Activated T-helper 1 cell treated with anti-CD3 and anti-CD28 coated beads, Interleukin-12 subunit alpha, Interleukin-12 subunit beta, Interleukin-2, Interleukin-4 antibody, amounts not matched to agents 30 ng/mL and 10 ng/mL and 1 ng/mL, durations not matched to agents 14 hours and 24 hours and 36 hours (primary cell): ENCODE measurements at places on chromosomes 13 and 19.

DNA sequence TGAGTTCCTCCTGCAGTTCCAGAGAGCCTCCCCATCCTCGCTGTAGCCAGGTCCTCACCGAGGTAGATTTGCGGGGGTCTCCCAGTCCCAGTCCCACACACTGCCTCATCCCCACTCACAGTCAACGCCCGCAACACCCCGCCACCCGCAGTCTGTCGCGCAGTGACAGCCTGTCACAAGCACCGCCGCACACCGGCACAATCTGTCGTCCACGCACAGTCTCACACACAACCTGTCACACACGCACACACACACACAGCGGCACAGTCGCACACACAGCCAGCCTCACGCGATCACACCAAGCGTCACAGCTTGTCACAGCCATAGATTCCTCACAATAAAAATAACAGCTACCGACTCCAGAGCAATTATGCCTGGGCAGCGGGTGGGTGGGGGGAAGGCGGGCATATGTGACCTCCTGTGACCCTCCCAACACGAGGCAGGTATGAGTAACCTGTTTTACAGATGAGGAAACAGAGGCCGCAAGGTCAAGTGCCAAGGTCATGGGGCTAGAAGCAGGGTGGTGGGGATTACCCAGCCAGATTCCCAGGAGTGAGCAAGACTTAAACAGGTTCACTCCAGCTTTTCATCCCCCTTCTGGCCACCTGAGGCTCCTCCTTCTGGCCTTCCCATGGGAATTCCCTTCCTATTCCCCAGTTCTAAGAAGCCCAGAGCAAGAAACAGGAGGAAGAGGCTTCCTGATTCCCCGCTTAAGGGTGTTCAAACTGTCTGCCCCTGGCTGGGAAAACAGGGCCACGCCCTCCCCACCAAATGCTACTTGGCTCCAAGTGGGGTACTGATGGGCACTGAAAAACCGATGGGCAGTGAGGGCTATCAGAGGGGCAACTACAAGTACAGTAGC, 13.9 kb downstream of the NFIX start:
- H3K4me3 ChIP-seq, result no peak overlapping the region
- H3K4me1 ChIP-seq, result peaks cover 18% of the 10 kb centered on the region
- DNase-seq, result no peak
- no peak overlapping the region for H3K27ac ChIP-seq

DNA sequence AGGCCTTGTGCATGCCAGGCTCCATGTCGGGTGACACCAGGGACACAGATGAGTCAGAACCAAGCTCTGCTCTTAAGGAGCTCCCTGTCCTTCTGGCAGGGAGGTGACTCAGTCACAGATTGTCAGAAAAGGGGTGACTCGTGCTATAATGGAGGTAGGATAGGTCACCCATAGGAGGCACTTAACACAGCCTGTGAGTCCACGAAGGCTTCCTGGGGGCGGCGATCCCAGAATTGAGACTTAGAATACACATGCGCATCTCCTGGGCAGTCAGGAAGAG, 19.6 kb downstream of the FUZ start:
- H3K4me1 ChIP-seq, result peaks cover 5% of the 10 kb centered on the region
- no peak for DNase-seq
- H3K27me3 ChIP-seq, result no peaks in the 10 kb centered on the region
- no peak overlapping the region for H3K4me3 ChIP-seq
- H3K27ac ChIP-seq, result peak overlapping the region; percentile 61

DNA sequence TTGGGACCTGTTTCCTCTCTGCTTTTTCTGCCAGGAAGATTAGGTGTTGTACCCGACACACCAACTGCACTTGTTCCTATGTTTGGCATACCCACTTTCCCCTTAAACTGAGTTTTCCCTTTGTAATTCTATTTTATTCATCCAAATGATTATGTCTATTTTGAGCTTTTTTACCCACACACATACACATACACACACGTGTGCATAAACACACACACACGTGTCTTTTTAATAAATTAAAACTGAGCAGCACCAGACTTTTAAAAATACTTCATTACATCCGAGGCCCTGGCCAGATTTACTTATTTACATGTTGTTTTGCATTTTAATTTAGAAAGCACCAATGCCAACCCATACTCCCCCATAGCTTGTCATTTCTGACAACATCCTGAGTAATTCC, 350.0 kb downstream of the DNAJC15 start:
- DNase-seq, result no peak
- H3K36me3 ChIP-seq, result no peaks in the 10 kb centered on the region
- peaks cover 20% of the 10 kb centered on the region for H3K27me3 ChIP-seq
- H3K4me1 ChIP-seq, result peaks cover 24% of the 10 kb centered on the region
- no peak overlapping the region for H3K27ac ChIP-seq
- H3K4me3 ChIP-seq, result no peak overlapping the region

DNA sequence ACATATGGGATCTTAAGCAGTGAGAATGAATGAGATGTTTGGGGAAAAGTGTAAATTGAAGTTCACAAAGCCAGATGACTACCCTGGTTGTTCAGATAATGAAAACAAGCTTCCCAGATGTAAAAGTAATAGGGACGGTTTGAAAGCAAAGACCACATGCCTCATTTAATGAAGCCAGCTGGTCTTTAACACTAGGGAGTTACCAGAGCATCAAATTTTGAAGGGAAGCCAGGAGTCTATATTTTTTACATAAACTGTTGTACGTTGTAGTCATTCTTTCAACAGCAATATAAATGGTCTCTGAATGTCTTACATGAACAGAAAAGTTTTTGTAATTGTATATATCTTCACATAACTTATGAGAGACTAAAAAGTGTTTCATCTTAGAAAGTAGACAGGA, 2604.5 kb upstream of the PCDH20 start:
- H3K4me1 ChIP-seq, result no peaks in the 10 kb centered on the region
- no peaks in the 10 kb centered on the region for H3K36me3 ChIP-seq
- H3K27me3 ChIP-seq, result no peaks in the 10 kb centered on the region
- H3K4me3 ChIP-seq, result no peak overlapping the region
- DNase-seq, result no peak

DNA sequence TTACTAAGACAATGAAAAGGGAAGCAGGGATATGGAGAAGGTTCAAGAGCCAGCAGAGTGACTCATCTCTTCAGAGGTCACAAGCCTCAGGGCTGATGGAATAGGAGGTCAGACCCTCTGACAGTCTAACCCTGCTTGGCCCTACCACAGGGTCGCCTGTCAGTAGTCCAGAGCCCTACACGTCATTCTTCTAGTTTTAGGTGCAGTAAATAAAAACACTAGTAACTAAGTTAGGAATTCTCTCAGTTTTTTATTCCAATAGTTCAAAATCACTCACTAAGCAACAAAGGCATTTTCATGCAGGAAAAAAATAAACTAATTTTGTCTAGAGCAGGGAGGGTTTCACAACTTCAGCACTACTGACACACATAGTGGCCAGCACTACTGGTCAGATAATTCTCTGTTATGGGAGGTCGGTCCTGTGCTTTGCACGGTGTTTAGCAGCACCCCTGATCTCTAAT, 27.2 kb downstream of the FOXO1 start:
- no peak overlapping the region for H3K4me3 ChIP-seq
- no peak overlapping the region for H3K27ac ChIP-seq
- H3K27me3 ChIP-seq, result no peaks in the 10 kb centered on the region
- peaks cover 70% of the 10 kb centered on the region for H3K4me1 ChIP-seq
- H3K36me3 ChIP-seq, result peaks cover 19% of the 10 kb centered on the region
- DNase-seq, result no peak

DNA sequence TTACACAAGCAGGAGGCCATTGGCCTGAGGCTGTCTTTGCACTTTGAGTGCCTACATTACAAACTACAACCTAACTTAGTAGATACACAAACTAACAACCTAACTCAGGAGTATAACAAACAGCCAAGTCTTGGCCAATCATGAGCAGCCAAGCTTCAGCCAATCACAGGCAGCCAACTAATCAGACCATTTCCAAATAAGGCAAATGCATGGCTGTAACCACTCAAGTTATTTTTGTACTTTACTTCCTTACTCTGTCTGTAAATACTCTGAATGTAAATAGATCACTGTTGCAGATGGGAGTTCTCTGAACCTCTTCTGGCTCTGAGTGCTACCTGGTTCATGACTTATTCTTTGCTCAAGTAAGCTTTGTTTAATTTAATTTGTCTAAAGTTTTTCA, 748.1 kb upstream of the SGCG start:
- H3K27ac ChIP-seq, result no peak overlapping the region
- no peak for DNase-seq
- H3K4me3 ChIP-seq, result no peak overlapping the region
- peaks cover 3% of the 10 kb centered on the region for H3K4me1 ChIP-seq
- H3K36me3 ChIP-seq, result no peaks in the 10 kb centered on the region

GRCh38 chr19:28899703-28900102, 313.2 kb downstream of the UQCRFS1 start:
- H3K4me1 ChIP-seq, result no peaks in the 10 kb centered on the region
- no peaks in the 10 kb centered on the region for H3K36me3 ChIP-seq
- H3K27ac ChIP-seq, result no peak overlapping the region
- no peak overlapping the region for H3K4me3 ChIP-seq

GRCh38 chr19:8526345-8527091, 12.6 kb upstream of the ZNF414 start:
- no peak overlapping the region for H3K4me3 ChIP-seq
- no peak for DNase-seq
- H3K4me1 ChIP-seq, result no peaks in the 10 kb centered on the region
- H3K27ac ChIP-seq, result no peak overlapping the region

DNA sequence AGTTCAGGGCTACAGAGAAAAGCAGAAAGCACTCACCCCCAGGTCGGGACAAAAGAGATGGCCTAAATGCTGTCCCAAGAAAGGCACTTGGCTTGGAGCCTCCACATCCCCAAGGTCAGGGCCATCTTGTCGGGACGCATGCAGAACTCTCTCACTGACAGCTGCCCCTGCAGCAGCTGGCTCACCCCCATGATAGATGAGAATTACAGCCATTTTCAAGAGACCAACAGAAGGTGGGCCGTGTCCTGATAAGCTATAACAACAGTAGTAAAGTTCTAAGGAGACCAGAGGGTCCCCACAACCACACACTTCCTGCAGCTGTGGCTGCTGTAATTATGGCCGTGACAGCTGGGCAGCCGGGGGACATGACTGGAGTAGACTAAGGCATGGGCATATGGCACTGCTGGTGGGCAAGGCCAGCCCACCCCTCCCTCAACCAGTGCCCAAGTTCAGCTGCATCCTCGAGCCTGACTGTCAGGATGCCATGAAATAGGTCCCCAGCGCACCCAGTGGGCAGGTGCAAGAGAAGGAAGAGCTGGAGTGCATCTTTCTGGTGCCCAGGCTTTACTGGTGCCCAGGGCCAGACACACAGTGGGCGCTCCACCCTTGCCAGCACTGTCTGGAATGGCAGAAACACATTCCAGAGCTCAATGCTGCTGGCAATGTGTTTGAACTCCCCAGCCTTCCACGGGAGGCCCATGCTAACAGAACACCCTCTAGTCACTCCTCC, 436.7 kb upstream of the ZNF507 start:
- H3K27me3 ChIP-seq, result no peaks in the 10 kb centered on the region
- DNase-seq, result no peak
- no peaks in the 10 kb centered on the region for H3K4me1 ChIP-seq

DNA sequence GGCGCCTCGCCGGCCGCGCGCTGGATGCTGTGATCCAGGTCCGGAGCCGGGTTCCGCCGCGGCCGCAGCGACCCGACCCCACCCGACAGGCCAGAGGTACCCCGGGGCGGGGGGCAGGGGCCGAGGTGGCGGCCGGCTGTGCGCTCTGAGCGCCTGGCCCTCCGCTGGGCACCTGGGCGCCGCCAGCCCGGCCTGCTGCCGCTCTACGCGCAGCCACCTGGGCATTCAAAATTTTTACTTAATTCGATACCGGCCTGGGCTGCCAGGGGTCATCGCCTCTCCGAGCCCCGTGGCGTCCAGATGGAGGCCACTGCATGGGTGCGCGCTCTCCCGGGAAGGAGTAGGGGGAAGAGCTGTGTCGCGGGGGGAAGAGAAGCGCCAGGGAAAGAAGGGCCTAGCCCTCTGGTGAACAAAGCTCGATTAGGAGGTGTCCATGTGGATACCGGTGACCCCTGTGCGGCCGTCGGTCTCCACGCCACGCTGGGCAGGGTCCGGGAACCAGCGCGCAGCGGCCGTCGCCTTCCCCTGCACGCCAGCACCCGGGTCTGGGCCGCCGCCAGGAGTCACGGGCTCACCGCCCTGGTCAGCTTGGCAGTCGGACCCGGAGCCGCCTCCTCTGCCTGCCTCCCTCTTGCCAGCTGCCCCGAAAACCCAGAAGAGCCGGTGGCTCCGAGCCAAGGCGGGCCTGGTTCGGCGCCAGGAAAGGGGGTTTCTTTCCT, 666 bp downstream of the BIVM start:
- H3K4me3 ChIP-seq, result peak overlapping the region; percentile 97
- H3K36me3 ChIP-seq, result peaks cover 12% of the 10 kb centered on the region
- peak overlapping the region; percentile 91 for H3K27ac ChIP-seq
- H3K27me3 ChIP-seq, result no peaks in the 10 kb centered on the region
- H3K4me1 ChIP-seq, result peaks cover 43% of the 10 kb centered on the region

DNA sequence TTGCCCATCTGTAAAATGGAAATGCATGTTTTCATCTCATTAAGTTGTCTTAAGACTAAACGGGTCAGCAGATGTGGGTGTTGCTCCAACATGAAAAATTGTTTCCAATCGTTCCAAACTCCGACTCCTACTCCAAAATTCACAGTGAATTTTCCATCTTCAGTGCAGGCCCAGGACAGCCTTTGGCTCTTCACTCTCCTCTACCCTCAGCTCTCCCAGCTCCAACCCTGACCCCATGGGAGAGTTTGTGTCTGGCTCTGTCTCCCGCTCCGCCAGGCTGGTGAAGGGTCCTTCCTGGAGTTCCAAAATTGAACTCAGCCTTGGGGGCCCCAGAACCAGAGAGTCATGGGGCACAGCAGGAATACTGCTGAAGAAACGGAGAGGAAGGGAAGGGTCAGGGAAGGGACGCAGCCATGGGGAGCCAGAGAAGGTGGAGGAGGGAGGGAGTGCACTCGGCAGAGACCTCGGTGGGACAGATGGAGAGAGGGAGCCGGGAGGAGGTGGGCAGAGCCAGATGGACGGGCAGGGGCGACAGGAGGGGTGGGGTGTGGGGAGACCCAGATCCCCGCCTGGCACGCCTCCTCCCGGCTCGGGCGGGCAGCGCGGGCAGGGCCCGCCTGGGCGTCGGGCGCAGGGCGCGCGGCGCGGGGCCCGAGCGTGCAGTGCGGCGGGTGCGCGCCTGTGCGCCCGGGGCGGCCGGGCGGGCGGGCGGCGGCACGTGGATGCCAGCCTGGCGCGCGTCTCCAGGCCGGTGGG, 45.6 kb downstream of the CELF5 start:
- H3K4me1 ChIP-seq, result peaks cover 5% of the 10 kb centered on the region
- H3K27me3 ChIP-seq, result peaks cover 30% of the 10 kb centered on the region
- H3K4me3 ChIP-seq, result no peak overlapping the region
- no peak overlapping the region for H3K27ac ChIP-seq
- no peaks in the 10 kb centered on the region for H3K36me3 ChIP-seq
